ENCODE measurements at places on chromosomes 1 and 21.

GRCh38 chr1:187928288-187928687, 1099.5 kb downstream of the PLA2G4A start:
- DNase-seq = peak; percentile 48

DNA sequence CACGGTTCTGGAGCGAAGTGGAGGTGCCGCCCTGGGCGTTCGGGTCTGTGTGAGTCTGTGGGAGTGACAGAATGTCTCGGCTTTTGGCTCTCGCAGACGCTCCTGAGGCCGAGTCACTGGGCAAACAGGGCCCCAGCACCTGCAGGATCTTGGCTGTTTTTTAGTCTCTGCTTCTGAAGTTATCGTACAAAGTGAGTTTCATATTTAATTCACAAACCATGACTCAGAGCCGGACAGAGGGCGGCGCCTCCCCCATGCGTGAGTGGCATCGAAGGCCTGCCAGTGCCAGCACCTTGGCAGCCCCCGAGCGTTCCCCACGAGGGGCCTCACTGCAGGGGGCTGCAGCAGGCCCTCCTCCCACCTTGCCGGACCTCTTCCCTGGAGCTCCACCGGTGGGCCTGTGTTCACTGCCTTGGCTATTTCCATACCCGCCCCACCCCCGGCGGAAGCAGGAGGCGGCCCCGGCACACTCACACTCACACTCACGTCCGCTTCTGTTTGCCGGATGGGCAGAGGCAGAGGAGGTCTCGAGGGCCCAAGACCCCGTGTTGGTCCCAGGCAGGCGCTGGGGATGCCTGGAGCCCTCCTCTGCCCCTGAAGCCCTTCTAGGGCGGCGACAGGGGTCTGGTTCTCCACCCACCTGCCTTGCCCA, 56.3 kb downstream of the MORN1 start:
- no peak for DNase-seq

DNA sequence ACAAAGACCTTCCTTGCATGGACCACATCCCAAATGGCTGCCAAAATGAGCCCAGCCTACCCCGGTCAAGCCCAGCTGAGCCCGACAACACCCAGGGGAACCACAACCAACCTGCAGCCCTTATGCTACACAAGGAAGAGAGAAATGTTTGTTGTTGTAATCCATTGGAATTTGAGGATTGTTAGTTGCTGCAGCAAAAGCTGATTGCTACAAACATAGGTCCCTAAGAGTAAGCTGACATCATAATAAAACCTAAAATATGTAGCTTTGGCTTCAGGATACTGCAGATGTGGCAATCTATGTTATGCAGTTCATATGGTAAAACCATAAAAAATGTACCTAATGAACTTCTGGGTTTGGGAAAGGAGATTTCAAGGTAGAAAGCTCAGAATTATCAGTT, 65.5 kb upstream of the DNAH14 start:
- no peak for DNase-seq

- DNase-seq = no peak
These were observed 90.4 kb upstream of the ZC3H11B start for GRCh38 chr1:219703368-219703639.

GRCh38 chr1:4284976-4285375, 369.4 kb upstream of the AJAP1 start:
- no peak for DNase-seq

DNA sequence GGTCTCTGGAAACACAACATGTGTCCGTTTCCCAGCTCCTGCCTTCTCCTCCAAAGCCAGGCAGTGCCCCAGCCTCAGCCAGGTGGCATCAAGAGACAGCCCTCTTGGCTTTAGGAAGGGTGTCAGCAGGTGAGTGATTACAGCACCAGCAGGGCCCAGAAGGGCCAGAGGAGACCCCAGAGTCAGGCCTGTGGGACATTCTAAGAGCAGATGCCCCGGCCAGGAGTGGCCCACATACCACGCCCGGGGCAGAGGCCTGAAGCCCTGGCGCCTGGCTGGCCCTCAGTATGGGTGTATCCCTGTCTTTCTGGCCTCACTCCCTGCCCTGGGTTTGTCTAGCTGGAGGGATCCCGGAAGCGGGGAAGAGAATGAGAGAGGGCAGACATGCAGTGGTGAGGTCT, 109.2 kb downstream of the CASZ1 start:
- no peak for DNase-seq

- DNase-seq = no peak
These were observed 1.6 kb downstream of the WNT2B start for GRCh38 chr1:112510340-112510739.

- DNase-seq = no peak
These were observed 198.6 kb downstream of the PTPRC start for GRCh38 chr1:198837278-198838021.

GRCh38 chr1:110243574-110243973, 33.5 kb downstream of the KCNC4 start:
- DNase-seq = no peak

- no peak for DNase-seq
These were observed 749 bp downstream of the FAM163A start for GRCh38 chr1:179743679-179744400.

- DNase-seq = no peak
These were observed 406.8 kb downstream of the PRDM2 start for GRCh38 chr1:14106679-14107313.

DNA sequence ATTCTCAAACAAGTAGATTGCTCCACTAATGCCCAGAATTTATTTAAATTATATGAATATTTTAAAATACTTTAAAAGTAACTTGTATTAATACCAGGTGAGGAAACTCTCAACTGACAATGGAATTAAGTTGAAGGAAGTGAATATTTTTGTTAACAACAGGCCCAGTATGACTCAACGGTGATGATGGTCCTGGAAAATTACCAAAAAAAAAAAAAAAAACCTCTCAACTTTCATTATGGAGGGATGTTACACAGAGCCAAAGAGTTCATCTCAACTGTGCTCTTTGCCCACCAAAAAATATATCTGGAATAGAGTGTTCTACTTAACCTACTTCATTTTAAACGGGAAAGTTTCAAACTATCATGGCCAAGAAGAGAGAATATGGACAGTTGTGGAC, 28.3 kb downstream of the CFH start:
- no peak for DNase-seq

- no peak for DNase-seq
These were observed 30.6 kb downstream of the IFNAR1 start for GRCh38 chr21:33355355-33355754.

DNA sequence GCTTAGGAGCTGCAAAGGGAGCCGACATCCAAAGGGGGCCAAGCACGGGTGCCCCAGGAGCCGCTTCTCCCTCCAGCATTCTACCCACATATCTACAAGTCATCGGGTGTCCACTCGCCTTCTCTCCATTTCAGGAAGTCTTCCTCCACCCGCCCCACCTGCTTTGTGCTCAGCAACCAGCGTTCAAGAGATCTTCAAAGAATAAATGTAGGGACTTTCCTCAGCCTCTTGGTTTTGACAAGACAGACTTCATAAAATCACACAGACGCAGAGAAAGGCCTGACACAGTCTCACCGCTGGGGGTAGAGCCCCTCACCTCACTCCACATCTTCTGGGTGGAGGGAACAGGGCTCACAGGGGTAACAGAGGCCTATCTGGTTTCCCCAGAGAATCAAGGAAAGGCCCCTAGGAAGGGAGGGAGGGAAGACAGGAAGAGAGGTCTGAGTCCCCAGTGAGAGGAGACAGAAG, 49.5 kb downstream of the SSBP3 start:
- no peak for DNase-seq

- DNase-seq = peak; percentile 46
These were observed 3.5 kb upstream of the KRTAP27-1 start for GRCh38 chr21:30340714-30341573.

GRCh38 chr1:181122222-181122621, 33.7 kb downstream of the IER5 start:
- DNase-seq = no peak

DNA sequence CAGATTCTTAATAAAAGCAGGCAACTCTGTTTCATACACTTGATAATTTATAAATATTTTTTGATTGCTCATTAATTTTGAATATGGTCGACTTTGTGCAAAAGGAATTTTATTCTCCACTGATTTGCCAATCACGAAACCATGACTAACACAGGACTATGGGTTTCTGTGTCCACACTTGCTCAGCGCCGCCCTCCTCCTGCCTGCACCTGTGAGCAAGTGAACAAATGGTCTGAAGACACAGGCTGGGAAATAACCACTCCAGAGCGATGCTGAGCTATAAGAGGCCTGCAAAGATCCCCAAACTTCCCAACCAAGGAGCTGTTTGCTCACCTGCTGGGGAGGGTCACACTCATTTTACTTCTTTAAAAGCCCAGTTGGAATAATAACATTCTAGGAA, 19.6 kb downstream of the ABCB10 start:
- DNase-seq = no peak

GRCh38 chr1:182833271-182833670, 5.9 kb upstream of the DHX9 start:
- peak; percentile 14 for DNase-seq

DNA sequence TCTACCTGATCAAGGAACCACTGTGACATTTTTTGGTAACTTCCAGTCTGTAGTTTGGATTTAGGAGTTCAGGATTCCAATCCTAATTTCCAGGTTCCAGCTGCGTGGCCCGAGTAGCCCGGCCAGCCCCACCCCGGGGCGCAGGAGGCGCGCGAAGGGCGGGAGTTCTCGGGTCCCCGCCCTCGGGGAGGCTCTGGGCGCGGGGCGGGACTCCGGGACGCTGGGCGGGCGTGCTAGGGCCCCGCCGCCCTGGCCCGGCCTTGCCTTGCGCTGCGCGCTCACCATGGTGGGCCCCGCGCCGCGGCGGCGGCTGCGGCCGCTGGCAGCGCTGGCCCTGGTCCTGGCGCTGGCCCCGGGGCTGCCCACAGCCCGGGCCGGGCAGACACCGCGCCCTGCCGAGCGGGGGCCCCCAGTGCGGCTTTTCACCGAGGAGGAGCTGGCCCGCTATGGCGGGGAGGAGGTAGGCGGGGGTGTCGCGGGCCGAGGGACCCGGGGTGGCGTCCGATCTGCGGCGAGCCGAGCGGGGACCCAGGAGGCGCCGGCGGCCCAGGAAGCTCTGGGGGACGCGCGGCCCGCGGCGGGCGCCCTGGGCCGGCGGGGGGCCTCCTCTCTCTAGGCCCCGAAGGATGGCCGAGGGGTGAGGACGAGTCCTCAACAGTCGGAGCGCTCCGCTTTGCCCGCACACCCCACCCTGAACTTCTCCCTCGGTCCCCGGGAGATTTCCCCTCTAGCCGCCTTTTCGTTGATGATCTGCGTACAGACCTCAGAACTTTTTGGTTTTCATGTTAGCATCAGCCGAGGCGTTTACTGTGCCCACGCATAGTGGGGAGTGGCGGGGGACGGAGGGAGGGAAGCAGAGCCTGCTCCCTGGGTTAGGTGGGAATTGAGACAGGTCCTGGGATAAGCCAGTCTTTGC, at the start of gene NENF:
Gene NENF, plus strand, starts transcription at position 260 of the 916 bp plus-strand sequence. Its CDS starts 24 bp downstream, at position 284.
- DNase-seq = peak; percentile 36

GRCh38 chr1:156155756-156156510, 2.5 kb downstream of the SEMA4A start:
- no peak for DNase-seq

- DNase-seq = no peak
These were observed 3.6 kb upstream of the ZNF697 start for GRCh38 chr1:119651641-119652040.

- no peak for DNase-seq
These were observed 3.4 kb downstream of the ABCG1 start for GRCh38 chr21:42222386-42222785.

DNA sequence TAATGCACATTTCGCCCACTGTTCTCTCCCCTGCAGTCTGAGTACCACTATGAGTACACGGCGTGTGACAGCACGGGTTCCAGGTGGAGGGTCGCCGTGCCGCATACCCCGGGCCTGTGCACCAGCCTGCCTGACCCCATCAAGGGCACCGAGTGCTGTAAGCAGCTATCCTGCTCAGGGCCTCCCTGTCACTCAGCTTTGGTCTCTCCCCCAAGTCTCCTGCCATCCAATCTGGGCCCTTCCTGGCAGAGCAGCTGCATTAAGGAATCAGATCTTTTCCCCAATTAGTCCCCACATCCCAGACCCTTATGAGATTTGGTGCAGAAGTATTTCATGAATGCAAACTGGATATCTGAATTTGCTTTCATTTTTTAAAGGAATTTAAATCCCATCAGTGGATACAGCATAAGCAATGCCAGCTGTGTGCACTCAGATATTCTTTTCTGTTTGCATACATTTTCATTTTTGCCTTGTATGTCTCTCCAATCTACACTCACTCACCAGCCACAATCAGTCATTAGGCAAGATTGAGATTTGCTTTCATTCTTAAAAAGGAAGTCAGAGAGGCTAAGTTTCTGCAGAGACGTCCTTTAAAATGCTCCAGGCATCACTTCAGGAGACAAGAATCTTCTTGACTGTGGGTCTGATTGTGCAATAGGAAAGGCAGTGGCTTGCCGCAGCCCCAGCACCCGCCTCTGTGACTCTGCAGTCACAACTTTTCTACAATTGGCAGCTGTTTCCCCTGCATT, 48.1 kb downstream of the ELAPOR1 start:
- DNase-seq = peak; percentile 68

DNA sequence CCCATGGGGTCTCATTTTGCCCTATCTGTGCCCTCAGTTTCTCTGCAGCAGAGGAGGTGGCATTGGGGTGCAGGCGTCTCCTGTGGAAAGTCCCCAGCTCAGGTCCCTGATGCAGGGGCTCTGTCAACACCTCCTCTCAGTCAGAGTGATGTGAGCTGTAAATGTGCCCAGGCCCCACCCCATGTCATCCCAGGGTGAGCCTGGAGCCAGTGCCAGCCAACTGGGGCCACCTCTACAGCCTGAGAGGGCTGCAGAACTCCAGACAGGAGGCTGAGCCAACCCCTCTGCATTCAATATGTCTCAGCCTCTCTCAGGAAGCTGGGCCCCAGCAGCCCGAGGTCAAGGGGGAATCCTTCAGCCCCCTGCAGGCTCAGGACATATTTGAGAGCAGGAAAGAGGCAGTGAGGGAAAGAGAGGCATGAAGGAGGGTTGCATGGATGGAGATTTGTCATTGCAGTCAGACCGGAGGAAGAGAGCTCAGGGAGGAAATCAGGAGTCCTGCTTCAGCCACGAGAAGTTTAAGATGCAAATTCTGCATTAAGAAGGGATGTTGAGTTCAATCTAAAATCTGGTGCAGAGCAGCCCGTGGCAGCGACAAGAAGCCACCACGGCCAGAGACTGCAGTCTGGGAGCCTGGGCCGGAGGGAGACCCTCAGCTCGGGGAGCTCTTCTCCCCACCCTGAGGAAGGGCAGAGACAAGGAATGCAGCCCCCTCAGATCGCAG, 288.2 kb upstream of the VAMP3 start:
- no peak for DNase-seq

DNA sequence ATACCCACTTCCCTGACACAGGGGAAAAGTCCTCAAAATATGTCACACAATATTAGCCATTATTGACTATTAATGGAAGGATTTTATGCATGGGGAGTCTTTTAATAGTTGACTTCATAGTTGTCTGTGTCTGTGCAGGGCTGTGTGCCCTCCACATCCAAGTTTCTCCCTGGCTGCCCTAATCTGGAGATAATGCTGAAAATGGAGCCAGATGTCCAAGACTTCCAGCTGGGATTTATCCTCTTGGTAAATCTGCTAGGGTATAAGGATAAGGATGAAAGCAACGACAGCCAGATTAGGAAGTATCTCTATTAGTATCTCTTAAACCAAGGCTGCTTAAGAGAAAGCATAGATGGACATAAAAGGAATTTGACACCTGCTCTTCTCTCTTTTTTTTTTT, 42.1 kb downstream of the CDK18 start:
- no peak for DNase-seq

GRCh38 chr1:26429721-26430120, 2.4 kb upstream of the DHDDS start:
- no peak for DNase-seq

- DNase-seq = peak; percentile 68
These were observed 110.4 kb downstream of the SYT2 start for GRCh38 chr1:202599669-202600431.

Data from brain microvascular endothelial cell (primary cell).